ENCODE measurements at places on chromosomes 11 and 22.

DNA sequence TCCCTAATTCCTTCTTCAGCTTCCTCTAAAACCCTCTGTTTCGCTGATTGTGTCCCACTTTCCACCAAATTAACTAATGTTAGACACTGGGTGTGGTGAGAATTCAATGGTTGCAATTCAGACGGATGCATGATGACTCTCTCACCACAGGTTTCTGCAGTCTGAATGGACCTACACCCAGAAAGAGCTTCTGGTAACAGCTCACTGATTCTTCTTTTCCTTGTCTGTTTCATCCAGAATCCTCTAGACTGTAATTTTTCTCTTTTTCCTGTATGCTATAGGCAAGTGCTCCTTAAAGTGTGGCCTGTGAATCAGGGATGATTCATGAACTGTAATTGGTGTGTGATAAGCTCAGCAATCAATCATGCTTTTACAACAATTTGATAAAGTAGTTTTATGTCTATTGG lies 18.1 kb downstream of the MMP10 start:
- peak; percentile 63 for DNase-seq

GRCh38 chr22:27725661-27726060 lies 75.9 kb downstream of the MN1 start:
- DNase-seq, result no peak

DNA sequence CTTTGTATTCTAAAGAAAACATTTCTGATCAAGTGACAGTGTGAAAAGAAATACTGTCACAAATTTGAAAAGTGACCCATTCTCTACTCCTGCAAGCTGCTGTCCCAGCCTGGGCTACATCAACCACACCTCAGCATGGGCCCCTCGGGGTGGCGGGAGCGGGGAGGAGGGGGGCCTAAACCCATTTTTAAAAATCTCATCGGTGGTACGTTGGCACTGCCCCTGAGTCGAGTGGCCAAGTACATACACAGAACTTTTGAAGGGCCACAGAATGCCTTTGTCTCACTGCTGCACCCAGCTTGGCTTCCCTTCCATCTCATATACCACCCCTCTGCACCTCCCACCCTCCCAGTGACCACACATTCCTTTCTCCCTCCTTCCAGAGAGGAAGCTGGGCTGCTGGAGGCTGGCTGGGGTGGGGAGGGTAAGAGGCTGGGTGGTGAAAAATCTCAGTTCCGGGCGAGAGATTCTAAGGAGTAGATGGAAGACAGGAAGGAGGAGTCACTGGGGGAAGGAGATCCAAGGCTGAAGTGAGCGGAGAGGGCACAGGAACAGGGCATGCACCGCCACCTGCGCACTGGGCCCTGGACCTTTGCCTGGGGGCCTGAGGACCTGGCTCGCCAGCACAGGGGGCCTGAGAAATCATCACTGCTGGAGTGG lies 21.1 kb downstream of the FXYD6 start:
- no peak for DNase-seq

GRCh38 chr11:129695571-129696308 lies 119.9 kb upstream of the TMEM45B start:
- peak; percentile 21 for DNase-seq

GRCh38 chr11:15216678-15217077 lies 102.0 kb downstream of the INSC start:
- no peak for DNase-seq

- no peak for DNase-seq
Measured at GRCh38 chr11:133677387-133677786, 145.1 kb upstream of the OPCML start.

- DNase-seq, result no peak
Measured at GRCh38 chr11:103167166-103167565, 57.9 kb downstream of the DYNC2H1 start.

GRCh38 chr11:4662876-4663275 lies 19.1 kb downstream of the OR51E1 start:
- DNase-seq, result no peak

DNA sequence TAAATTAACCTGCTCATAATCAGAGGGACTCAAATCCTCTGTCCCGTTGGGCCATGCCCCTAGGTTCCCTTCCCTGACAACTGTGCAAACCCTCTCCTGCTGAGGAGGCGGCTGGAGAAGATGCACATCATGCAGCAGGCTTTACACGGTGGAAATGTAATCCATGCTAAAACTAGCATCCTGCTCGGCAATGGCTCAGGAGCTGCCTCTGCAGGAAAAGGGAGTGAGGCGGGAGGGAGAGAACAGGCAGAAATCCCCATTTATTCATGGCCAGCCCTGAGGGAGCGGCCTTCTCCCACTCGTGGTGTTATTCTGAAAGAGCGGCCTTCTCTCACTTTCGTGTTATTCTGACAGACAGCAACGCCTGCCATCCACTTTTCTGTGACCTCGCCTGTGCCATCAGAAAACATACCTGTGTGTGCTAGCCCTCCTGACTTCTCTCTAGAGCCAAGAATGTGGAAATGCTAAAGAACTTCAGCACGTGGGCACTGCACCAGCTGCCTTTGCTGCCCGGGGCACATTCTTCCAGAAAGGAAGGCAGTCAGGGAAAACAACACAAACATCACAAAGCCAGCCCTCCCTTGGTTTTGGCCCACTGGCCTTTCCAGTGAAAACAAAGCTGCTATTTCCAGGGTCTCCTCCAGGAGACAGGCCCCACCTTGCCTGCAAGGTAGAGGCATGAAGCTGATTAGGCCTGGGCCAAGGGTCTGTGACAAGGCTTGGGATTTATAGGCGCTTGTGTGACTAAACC lies 62.9 kb upstream of the BID start:
- no peak for DNase-seq

DNA sequence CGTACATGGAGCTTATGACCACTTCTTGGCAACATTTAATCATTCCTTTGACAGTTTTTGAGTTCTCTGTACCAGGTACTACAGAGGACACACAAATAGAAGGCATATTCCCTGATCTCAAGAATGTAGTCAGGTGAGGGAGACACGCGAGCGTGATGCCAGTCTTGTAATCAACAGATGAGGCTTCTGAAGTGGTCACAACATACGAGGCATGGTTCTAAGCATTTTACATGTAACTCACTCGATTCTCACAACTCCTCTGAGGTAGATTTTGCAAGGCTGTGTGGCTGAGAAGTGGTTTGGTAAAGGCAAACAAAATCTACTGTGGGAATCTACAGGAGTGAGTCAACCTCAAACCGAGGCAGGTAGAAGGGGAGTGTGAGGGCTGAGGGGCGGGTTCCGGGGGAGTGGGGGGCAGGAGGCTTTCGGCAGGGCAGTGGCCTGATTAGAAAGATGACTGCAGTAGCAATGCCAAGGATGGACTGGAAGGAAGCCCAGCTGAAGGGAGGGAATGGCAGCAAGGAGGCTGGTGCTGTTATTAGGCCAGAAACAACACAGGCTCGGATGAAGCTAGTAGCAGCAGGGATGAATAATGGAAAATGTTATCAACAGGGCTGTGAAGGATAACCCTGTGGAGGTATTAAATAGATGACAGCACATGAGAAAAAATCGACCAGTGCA lies 63.8 kb downstream of the ST14 start:
- DNase-seq, result no peak

DNA sequence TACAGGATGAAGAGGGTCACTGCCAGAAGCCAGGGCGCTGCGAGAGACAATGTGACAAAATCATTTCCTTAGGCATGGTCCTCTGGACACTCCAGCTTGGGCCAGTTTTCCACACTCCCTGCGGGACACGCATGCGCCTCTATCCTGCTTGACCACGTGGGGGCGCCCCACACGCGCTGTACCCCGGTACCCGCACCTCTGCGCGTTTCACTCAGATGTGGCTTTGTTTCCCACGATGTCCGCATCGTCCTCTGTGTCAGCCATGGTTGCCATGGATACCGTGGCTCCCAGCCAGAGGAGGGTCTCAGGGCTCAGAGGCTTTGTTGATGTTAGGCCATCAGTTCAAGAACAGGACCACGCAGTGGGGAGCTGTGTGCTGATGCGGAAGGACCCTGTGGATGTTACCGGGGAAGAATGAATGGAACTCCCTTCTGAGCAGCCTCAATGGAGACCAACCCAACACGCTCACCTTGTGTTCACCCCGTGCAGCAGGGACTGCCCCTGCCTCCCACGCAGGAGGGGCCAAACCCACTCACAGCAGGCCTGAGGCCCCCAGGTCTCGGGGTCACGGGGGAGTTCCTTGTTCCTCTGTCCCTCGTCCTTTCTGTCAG lies 101.1 kb upstream of the SLC22A12 start:
- DNase-seq, result peak; percentile 34

DNA sequence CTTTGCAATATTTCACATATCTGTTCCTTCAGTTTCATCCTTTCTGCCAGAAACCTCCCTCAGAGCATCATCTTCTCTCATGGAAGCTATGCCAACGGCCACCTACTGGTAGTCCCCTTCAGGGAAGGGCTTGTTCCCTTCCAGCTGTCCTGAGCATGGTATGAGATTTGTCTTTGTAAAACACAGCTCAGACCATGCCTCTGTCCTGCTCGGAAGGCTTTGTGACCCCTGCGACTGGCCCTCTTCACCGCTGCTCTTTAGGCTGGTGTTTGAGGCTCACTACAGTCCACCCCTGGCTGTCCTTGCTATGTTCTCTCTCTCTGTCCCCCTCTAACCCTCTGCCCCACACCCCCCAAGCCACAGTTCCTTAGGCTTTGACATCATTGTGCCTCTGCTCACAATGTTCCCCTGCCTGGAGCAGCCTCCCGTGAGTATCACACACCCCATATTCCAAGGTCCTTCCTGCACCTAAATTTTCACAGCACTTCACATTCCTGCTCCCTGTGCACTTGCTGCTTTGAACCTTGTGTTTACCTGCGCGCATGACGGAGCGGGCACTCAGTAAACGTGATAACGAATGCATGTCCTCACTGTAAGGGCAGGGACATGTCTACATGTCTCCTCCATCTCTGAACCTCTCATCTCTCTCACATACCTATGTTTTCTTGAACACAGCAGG lies 24.0 kb upstream of the ACER3 start:
- DNase-seq, result no peak

- no peak for DNase-seq
Measured at GRCh38 chr22:49208004-49208402, 619.7 kb downstream of the BRD1 start.

GRCh38 chr11:118497831-118498230 lies 29.4 kb upstream of the TTC36 start:
- peak; percentile 72 for DNase-seq

DNA sequence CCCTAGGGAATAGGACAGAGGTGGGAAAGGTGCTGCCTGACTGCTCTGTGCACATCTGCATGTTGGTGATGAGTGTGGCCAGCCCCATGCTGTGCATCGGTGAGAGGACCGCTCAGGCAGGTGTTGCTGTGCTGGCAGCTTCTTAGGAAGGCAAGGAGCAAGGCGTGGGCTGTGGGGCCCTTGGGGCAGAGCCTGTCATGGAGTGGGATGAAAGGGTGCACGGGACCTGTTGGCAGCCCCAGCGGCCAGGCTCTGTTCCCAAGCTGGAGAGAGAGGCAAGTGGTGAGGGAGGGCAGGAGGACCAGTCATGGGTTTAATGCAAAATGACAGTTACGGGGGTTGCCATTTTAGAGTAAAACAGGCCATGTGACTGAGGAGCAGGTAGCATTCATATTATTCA lies 78.3 kb downstream of the ZBTB16 start:
- no peak for DNase-seq

- peak; percentile 11 for DNase-seq
Measured at GRCh38 chr22:19178065-19178656, 375 bp downstream of the SLC25A1 start.

DNA sequence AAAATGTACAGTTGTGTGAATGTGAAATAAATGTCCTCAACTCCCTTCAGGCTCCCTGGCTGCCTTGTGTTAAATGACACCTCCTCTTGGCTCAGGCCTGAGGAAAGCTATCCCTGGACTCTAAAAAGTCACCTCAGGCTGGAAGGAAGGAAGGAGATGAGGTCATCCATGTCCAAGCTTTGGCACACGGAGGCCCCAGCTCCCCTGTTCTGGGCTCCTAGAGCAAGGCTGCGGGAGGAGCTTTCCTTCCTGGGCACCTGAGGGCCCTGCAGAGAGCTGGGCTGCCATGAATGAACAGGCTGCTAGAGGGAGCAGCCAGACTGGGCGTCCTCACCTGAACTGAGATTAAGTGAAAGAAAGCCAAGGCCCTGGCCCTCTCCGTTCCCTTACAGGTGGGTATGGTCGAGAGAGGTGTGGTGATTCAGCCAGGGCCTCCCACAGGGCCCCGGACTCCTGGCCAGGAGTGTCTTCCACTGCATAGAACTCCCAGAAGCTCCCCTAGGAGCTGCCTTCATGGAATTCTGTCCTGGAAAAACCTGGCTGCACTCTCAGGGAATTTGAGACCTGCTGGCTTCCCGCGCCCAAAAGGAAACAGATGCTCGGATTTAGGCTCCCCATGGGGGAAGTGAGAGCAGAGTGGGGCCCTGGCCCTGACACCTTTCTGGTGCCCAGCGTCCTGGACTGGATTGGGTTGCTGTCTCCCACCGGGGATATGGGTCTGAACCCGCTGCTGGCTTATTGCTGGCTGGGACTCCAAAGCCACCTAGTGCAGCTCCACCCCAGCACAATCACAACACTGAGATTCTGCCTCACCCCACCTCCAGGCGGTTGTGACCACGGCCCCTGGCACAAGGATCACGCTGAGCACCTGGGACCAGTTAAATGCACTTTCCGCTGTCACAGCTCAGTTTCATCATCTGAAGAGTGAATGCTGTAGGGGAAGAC lies 22.2 kb downstream of the MYBPC3 start:
- no peak for DNase-seq

GRCh38 chr11:96111308-96111707 lies 187.4 kb upstream of the MTMR2 start:
- DNase-seq, result no peak

GRCh38 chr11:111324277-111324720 lies 26.0 kb downstream of the POU2AF3 start:
- DNase-seq, result peak; percentile 3

GRCh38 chr22:33401291-33401690 lies 343.1 kb upstream of the SYN3 start:
- DNase-seq, result no peak

Measured in HCEC 1CT (cell line).